A549 treated with dexamethasone at 1 μM for 4 hours (cell line): ENCODE measurements at places on chromosomes 5 and 9. TPM values are rescaled to one million over a fixed set of nuclear protein-coding genes. Genes with fewer than 3 reads are reported as not detected.

SPINK7 gene
- total RNA-seq = not detected in 5 replicates

LRRC26 gene
- 0.19 to 1.5 TPM (median 0.77 TPM) in 5 replicates for total RNA-seq

ZNF618 gene
- 7.2 to 12.5 TPM (median 12.1 TPM) in 5 replicates for total RNA-seq

BAAT gene
- total RNA-seq = 0.32 to 0.58 TPM (median 0.42 TPM) in 5 replicates

SAPCD2 gene
- 13.4 to 23.9 TPM (median 21.4 TPM) in 5 replicates for total RNA-seq

SLC6A7 gene
- 0.02 to 0.04 TPM in 2 of 5 replicates, not detected in the others for total RNA-seq

PLAC8L1 gene
- 0.21 to 0.38 TPM (median 0.27 TPM) in 3 of 5 replicates, not detected in the others for total RNA-seq

GDA gene
- total RNA-seq = 0.69 to 1.4 TPM (median 1.0 TPM) in 5 replicates

ZNG1F gene
- total RNA-seq = 22.0 to 56.6 TPM (median 29.7 TPM) in 5 replicates

MARCOL gene
- total RNA-seq = not detected in 5 replicates
